ENCODE measurements at places on chromosomes 2 and 18. TPM values are rescaled to one million over a fixed set of nuclear protein-coding genes. Genes with fewer than 3 reads are reported as not detected.

Gene POTEI
- total RNA-seq: 0.92 TPM

DNA sequence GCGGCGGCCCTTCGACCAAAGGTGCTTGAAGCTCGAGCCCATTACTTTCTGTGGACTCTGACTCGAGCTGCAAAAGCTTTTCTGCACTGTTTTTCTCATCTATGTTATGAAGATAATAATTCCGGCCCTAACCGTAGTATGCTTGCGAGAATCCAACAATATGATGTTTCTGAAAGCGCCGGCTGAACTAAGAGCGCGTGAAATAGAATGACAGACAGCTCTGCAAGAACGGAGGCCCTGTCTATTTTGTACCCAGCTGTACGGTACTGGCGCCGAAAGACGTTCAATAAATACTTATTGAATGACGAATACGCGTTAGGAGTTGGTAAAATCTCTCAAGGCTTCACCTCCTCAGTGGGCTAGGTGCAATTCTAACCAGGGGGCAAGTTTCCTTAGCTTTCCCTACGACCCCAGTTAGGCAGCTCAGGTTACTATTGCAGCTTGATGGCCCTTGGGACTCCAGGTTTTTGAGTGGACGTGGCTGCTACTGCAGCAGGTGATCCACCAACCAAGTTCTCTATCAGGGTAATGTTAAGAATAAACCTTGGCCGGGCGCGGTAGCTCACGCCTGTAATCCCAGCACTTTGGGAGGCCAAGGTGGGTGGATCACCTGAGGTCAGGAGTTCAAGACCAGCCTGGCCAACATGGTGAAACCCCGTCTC, 570 bp downstream of the SCRN3 start:
- peaks cover 13% of the 10 kb centered on the region for H3K4me1 ChIP-seq
- H3K27me3 ChIP-seq: no peaks in the 10 kb centered on the region
- H3K4me3 ChIP-seq: peak overlapping the region; percentile 91
- peak; percentile 15 for DNase-seq

Gene CRACDL
- 2.4 TPM for total RNA-seq

Gene PMAIP1
- 7.7 TPM for total RNA-seq

GRCh38 chr2:139124271-139124670, 344.1 kb upstream of the NXPH2 start:
- H3K4me1 ChIP-seq: no peaks in the 10 kb centered on the region
- no peak overlapping the region for H3K4me3 ChIP-seq
- H3K27me3 ChIP-seq: no peaks in the 10 kb centered on the region

DNA sequence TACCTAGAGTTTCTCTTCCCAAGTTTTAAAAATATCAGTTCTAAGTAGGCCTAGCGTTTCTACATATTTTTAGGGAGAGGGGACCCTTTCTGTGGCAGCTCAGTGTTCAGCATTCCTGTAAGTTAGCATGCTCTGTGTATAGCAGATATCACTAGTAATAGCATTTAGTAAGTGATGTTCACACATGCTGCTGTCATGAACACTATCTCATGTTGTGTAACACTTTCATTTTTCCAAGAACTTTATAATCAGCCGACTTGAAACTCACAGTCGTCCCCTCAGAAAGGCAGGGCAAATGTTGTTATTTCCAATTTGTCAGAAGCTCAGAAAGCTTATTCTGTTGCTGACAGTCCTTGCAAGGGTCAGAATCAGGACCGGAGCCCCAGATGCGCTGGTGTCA, 267.7 kb downstream of the ALPK2 start:
- no peak overlapping the region for H3K4me3 ChIP-seq
- H3K4me1 ChIP-seq: no peaks in the 10 kb centered on the region
- H3K36me3 ChIP-seq: no peaks in the 10 kb centered on the region
- H3K27me3 ChIP-seq: no peaks in the 10 kb centered on the region

GRCh38 chr18:26082475-26082874, 7.9 kb downstream of the SS18 start:
- no peaks in the 10 kb centered on the region for H3K4me1 ChIP-seq
- H3K27me3 ChIP-seq: no peaks in the 10 kb centered on the region
- H3K4me3 ChIP-seq: no peak overlapping the region
- no peak for DNase-seq
- H3K27ac ChIP-seq: no peak overlapping the region

GRCh38 chr2:21118302-21118920, 5.4 kb upstream of the TDRD15 start:
- DNase-seq: peak; percentile 7
- H3K27me3 ChIP-seq: no peaks in the 10 kb centered on the region
- no peaks in the 10 kb centered on the region for H3K36me3 ChIP-seq
- H3K27ac ChIP-seq: no peak overlapping the region
- H3K4me3 ChIP-seq: no peak overlapping the region

Gene NEU2
- total RNA-seq: not detected

Gene EGR4
- 0.08 TPM for total RNA-seq

Gene CHST10
- 22.0 TPM for total RNA-seq

DNA sequence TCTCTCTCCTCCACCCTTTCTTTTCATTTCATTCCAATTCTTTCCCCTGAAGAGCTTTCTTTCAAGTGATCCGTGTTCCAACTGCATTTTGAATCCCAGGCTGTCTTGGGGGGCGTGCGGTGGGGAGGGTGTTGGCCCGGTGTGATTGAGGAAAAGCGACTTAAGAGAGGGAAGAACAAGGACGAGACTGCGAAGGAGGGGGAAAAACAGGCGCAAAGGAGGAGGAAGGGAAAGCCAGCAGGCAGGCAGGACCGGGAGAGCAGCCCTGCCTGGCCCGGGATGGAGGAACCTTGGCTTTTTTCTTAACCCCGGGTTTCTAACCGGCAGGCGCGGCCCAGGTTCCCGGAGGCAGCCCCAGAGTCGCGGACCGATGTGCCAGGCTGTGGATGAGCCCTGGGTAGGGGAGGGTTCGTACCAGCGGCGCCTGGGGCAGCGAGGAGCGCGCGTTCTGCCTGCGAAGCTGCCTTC, 1.3 kb downstream of the ADCYAP1 start:
- no peak for DNase-seq
- H3K4me3 ChIP-seq: no peak overlapping the region
- H3K27ac ChIP-seq: no peak overlapping the region
- peaks cover 28% of the 10 kb centered on the region for H3K27me3 ChIP-seq
- no peaks in the 10 kb centered on the region for H3K4me1 ChIP-seq
- H3K36me3 ChIP-seq: no peaks in the 10 kb centered on the region

- no peak for DNase-seq
- H3K4me1 ChIP-seq: no peaks in the 10 kb centered on the region
- no peak overlapping the region for H3K27ac ChIP-seq
- no peaks in the 10 kb centered on the region for H3K27me3 ChIP-seq
Measured at GRCh38 chr18:34117319-34117718, 107.4 kb downstream of the NOL4 start.

DNA sequence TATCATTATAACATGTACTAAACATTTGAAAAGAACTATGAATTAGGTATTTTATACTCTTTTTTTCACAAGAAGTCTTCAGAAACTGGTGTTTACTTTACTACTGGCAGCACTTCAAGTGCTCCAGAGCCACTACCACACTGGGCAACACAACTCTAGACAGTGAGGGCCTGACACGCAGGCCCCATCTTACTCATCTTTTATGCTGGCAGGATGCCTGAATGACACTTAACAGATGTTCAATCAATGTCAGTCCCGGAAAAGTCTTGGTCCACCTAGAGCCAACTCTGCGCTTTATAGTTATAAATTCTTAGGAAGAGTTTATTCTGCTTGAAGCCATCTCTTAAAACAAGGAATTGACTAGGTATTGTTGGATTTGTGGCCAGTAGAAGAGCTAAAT, 8.7 kb upstream of the WIPF1 start:
- no peaks in the 10 kb centered on the region for H3K4me1 ChIP-seq
- no peak overlapping the region for H3K4me3 ChIP-seq
- no peaks in the 10 kb centered on the region for H3K36me3 ChIP-seq
- no peak overlapping the region for H3K27ac ChIP-seq

DNA sequence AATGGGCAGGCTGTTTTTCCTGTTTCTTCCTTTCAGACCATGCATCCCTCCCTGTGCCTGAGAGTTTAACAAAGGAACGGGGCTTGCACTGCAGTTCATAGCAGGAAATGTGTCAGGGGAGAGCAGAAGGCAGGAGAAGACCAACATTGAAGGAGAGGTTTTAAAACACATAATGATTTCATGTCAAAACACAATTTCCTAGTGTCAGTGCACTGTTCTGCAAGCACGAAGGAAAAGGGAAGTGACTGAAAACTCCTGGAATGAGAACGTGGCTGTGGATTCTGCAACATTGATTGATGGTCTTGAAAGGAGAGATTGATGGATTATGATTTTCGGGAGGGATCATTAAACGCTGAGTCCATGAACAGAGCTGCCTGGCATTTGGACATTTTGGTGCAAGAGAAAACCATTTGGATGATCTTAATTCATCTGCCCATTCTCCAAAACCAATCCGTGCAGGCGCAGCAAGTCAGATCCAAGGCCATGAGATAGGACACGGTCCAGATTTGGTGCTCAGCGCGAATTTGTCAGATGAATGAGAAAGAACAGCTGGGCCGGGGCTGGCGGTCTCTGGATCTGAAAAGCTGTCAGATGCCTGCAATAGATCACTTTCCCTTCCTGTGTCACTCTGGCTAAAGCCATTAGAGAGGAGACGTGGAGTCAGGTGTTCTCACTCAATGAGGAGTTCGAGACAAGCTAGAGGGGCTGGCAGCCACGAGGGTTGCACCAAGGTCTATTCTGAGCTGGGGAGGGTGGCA, 38.4 kb downstream of the C1QL2 start:
- H3K36me3 ChIP-seq: no peaks in the 10 kb centered on the region
- H3K4me3 ChIP-seq: no peak overlapping the region
- no peaks in the 10 kb centered on the region for H3K4me1 ChIP-seq
- no peak for DNase-seq

Gene C1D
- total RNA-seq: 16.8 TPM

GRCh38 chr18:48265328-48265727, 143.9 kb downstream of the ZBTB7C start:
- no peaks in the 10 kb centered on the region for H3K27me3 ChIP-seq
- no peak overlapping the region for H3K4me3 ChIP-seq
- no peaks in the 10 kb centered on the region for H3K36me3 ChIP-seq
- no peak for DNase-seq

GRCh38 chr2:104847586-104848160, 6.2 kb upstream of the POU3F3 start:
- no peaks in the 10 kb centered on the region for H3K36me3 ChIP-seq
- H3K4me1 ChIP-seq: peaks cover 8% of the 10 kb centered on the region
- peaks cover 54% of the 10 kb centered on the region for H3K27me3 ChIP-seq
- H3K27ac ChIP-seq: no peak overlapping the region

DNA sequence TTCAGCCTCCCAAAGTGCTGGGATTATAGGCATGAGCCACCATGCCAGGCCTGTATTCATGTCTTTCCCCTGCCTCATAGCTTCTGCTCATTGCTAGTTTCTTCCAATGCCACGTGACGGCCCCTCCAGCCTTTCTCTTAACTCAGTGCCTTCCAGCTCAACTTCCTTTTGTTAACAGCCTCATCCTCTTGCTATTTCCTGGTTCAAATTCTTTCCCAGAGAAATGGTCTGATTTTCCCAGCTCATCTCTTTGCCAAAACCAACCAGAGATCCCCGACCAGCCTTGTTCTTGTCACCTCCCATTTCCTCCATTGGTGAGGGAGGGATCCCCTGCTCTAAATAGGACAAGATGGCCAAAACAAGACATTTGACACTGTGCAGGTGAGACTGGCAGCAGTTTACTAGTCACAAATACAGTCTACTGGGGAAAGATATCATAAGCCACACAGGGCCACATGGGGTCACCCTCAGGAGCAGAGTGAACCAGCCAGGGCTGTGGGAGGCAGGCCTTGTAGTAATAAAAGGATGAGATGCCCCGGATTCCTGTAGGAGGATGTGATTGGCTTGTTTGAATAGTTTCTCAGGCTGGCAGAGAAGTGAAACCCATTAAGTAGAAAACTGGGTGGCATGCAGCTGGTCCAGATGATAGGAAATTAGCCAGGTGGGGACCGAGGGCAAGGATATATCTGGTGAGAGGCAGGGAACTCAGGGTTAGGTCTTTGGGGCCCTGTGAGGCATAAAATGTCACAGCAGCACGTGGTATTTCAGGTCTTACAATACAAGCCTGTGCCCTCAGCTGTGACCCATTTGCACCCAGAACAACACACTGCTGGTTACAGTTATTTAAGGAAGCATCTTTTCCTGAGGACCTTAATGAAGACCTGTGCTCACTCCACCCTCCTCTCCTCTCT, 6.4 kb downstream of the CD207 start:
- no peak overlapping the region for H3K4me3 ChIP-seq
- no peak for DNase-seq
- no peaks in the 10 kb centered on the region for H3K36me3 ChIP-seq
- H3K27ac ChIP-seq: no peak overlapping the region

Gene OSBPL1A
- total RNA-seq: 50.5 TPM

Gene HAAO
- 0.74 TPM for total RNA-seq

Gene SLC66A3
- total RNA-seq: 39.1 TPM

Gene LHCGR
- not detected for total RNA-seq

Gene PRKCE
- 14.0 TPM for total RNA-seq

Gene CRYGC
- not detected for total RNA-seq

- no peaks in the 10 kb centered on the region for H3K36me3 ChIP-seq
- no peak overlapping the region for H3K4me3 ChIP-seq
- DNase-seq: no peak
- H3K4me1 ChIP-seq: no peaks in the 10 kb centered on the region
Measured at GRCh38 chr2:15771124-15771523, 169.2 kb upstream of the MYCN start.

Gene RND3
- 45.3 TPM for total RNA-seq

Gene ST8SIA5
- total RNA-seq: 0.15 TPM

Gene TLX2
- not detected for total RNA-seq

GRCh38 chr2:202671317-202672035, 36.7 kb downstream of the FAM117B start:
- no peak for DNase-seq
- H3K4me1 ChIP-seq: no peaks in the 10 kb centered on the region
- H3K27me3 ChIP-seq: no peaks in the 10 kb centered on the region
- no peaks in the 10 kb centered on the region for H3K36me3 ChIP-seq

Gene SULT1C4
- total RNA-seq: not detected
